ENCODE measurements at places on chromosomes 13 and 19.
A peak's percentile ranks its signal among the peaks of the same experiment; 100 is the strongest.

DNA sequence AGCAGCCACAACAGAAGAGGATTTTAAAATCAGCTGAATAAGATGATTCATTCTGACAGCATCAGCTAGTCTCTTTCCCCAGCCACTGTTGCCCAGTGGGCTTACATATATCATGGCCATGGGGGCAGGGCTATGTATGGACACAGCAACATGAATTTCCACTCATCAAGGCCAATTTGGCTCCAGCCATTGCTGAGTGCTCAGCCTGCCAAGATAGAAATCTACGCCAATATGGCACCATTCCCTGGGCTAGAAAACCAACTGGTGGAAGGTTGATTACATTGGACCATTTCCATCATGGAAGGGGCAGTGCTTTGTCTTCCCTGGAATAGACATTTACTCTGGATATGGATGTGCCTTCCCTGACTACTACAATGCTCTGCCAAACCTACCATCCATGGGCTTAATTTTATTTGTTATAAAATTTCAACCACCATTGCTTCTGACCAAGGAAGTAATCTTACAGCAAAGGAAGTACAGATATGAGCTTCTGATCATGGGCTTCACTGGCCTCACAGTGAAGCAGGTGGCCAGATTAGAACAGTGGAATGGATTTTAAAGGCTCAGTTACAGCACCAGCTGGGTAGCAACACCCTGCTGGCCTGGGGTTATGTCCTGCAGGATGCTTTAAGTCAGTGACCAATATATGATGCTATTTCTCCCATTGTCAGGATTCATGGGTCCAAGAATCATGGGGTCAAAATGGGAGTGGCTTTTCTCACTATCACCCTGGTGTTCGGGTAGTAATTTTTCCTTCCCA, 9.8 kb upstream of the ALOX5AP start:
- DNase-seq = no peak

- peak; percentile 89 for DNase-seq
These were observed 495.9 kb downstream of the GPC5 start for GRCh38 chr13:91894316-91894715.

DNA sequence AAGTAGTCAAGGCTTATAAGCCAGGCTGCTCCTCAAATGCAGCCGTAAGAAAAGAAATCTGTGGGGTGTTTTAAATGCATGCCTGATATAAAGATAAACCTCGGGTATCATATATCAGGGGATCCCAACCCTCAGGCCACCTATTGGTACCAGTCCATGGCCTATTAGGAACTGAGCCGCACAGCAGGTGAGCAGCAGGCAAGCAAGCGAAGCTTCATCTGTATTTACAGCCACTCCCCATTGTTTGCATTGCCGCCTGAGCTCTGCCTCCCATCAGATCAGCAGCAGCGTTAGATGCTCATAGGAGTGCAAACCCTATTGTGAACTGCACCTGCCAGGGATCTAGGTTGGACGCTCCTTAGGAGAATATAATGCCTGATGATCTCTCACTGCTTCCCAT, 233.5 kb upstream of the SERP2 start:
- DNase-seq = no peak

DNA sequence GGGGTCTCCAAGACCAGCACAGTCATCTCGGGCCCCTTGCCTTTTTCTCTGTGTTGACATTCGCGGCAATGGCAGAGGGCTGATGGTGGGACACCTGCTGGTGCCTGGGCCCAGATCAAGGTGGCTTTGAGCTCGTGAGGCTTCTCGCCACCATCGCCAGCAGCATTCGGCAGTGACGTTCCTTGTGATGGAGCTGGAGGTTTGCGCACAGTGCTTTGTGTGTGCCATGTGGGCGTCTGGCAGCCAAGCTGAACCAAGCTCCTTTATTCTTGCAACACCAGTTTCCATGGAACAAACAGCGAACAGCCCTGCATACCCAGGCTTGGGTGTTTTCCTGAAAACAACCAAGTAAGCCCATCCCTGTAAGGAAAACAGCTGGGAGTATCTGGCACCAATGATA, 9.1 kb upstream of the TMEM255B start:
- no peak for DNase-seq

DNA sequence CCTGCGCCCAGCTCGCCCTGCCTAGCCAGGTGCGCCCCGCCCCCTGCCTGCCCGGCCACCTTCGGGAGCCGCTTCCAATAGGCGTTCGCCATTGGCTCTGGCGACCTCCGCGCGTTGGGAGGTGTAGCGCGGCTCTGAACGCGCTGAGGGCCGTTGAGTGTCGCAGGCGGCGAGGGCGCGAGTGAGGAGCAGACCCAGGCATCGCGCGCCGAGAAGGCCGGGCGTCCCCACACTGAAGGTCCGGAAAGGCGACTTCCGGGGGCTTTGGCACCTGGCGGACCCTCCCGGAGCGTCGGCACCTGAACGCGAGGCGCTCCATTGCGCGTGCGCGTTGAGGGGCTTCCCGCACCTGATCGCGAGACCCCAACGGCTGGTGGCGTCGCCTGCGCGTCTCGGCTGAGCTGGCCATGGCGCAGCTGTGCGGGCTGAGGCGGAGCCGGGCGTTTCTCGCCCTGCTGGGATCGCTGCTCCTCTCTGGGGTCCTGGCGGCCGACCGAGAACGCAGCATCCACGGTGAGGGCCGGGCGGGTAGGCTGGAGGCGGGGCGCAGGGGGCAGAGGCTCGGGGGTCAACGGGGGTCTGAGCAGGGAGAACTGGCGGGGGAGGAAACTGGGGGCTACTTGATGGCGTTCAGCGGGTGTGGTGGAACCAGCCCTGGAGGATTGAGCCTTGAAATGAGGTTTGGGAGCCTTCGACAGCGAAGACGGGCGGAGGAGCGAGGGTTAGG, at the start of gene SPINT2:
Gene SPINT2 (plus strand): TSS at position 88 of the 727 bp plus-strand sequence. CDS start 320 bp downstream, at position 408.
- DNase-seq = no peak

DNA sequence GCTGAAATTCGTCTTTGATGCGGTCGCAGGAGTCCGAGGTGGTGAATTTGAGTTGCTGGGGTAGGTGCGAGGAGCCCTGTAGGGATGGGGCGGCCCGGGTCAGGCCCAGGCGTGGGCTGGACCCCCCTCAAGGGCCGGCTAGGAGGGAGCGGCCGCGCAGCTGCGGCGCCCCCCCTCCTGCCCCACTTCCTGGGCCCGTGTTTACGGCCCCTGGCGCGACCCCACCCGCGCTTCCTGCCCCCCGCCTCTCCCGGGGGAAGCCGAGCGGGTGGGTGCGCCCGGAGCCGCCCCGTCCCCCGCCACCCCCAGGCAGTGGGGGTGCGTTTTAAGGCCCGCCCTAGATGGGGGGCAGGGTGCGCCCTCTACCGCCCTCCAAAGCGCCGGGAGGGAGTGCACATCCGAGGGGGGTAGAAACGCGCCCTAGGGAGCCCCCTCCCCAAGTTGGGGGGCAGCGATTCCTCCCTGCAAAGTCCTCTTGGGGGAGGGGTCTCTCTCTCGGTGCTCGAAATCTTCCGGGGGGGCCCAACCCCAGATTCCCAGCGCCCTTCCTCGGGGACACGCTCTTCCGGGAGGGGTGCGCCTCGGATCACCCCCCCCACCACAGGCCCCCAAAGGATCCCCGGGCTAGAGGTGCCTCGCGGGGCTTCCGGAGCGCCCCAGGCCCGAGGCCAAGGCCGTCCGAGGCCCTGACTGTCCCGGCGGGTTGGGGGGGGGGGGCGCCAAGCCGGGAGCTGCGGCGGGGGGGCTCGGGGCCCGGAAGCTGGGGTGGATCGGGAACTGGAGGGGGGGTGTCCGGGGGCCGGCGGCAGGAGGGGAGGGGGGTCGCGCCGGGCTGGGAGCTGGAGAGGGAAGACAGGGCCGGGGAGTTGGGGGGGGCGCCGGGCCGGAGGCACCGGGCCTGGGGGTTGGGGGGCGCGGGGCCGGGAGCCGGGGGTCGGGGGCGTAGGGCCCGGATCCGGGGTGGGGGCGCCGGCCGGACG, 823 bp downstream of the TLE5 start:
- peak; percentile 89 for DNase-seq

DNA sequence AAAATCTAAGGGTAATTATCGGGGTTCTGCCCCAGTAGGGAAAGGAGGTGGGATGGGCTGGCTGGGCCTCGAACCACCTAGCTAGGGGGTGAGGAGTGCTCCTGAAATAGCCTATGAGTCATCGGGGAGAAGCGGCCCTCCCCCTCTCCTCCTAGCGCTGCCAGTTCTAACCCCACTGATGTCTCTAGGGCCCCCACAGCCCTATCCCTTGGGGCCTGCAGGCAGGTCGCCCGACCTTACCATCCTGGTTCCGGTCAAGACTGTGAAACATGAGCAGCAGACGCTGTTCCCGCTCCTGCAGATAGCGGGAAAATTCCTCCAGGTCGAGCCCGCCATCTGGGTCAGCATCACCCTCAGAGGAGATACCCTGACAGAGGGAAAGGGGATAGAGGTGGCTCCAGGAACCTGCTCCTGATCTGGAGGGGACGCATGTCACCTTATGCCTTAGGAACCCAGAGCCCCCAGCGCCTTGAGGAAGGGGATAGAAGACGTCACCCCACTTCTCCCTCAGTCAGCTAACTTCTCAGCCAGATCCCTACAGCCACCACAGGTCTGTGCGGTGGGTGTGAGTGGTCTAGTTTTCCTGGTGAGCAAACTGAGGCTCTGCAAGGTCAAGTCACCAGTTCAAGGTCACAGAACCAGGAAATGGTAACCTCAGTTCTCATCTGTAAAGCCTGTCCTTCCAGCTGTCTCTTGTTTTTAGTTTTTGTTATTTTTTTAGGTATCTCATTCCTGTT, 1.5 kb downstream of the SLC25A23 start:
- DNase-seq = no peak

- peak; percentile 54 for DNase-seq
These were observed 60.9 kb downstream of the WDFY2 start for GRCh38 chr13:51645154-51645650.

GRCh38 chr13:114309806-114310410, 4.4 kb upstream of the CHAMP1 start:
- DNase-seq = no peak

DNA sequence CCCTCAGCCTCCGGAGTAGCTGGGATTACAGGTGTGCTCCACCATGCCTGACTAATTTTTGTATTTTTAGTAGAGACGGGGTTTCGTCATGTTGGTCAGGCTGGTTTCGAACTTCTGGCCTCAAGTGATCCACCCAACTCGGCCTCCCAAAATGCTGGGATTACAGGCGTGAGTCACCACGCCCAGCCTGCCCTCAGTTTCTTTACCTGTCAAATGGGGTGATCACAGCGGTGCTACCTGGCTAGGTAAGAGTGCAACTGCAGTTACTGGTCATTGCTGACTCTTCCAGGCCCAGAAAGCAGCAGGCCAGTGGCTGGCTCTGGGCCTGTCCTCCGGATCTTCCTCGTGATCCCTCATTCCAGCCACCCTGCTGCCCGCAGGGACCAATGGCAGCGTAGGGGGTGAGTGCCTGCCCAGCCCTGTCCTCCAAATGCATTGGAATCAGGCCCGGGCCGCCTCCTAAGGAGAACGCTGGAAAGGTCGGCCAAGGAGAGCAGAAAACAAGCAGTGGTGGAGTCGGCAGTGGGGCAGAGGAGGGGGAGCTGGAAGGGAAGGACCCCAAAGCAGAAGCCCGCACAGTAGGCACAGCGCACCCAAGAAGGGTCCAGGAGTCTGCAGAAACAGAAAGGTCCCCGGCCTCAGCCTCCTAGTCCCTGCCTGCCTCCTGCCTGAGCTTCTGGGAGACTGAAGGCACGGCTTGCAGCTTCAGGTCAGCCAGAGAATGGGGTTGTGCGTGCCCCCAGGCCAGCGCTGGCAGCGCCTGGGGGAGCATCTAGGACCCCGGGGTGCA, 1.8 kb upstream of the SLC27A1 start:
- peak; percentile 46 for DNase-seq

DNA sequence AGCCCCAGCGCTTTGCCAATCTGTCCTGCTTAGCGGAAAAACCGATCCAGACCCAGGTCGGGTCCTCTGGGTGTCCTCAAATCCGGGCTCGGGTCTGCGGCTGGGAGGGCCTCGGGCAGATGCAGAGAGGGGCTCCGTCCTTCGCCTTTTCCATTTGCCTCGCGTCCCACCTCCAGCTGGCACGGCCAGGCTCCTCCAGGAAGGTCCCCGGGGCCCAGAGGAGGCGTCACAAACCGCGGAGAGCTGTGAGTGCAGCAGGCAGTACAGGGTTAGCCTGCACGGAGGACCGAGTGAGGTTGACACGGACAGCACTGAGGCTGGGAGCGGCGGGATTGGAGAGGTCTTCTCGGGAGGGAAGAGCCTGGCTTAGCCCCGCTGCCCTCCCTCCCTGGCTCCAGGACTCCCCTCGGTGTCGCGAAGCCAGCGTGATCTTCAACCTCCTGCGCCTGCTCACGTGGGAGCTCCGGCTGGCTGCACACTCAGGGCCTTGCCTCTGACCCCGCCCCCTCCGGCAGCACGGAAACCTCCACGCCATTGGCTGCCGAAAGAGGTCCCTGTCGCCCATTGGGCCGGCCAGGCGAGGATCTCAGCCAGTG, 2.8 kb upstream of the IFNL2 start:
- DNase-seq = no peak
